ENCODE measurements at places on chromosomes 2 and 18.

DNA sequence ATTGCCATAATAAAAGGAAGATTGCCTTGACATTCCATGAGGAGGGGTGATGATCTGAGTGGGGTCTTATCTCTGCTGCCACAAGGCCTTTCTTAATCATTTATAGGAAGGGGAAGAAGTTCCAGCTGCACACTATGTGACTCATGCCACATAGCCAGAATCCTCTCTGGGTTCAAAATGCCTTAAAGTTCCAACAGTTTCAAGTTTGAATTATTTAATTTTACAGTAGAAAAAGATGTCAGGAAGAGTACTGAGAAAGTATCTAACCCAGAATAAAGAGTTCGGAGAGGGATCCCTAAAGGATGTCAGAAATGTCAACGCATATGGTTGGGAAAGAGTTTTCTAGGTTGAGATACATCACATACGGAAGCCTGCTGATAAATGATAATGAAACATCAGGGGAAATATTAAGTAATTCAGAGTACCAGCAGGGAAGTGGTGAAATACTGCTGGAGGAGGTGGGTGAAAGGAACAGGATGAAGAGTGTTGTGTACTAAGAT is 999.9 kb downstream of the TSN start:
- DNase-seq, result no peak

GRCh38 chr2:118530976-118531375 is 316.5 kb downstream of the EN1 start:
- DNase-seq, result no peak

- no peak for DNase-seq
Measured at GRCh38 chr2:57733956-57734355, 312.6 kb upstream of the VRK2 start.

DNA sequence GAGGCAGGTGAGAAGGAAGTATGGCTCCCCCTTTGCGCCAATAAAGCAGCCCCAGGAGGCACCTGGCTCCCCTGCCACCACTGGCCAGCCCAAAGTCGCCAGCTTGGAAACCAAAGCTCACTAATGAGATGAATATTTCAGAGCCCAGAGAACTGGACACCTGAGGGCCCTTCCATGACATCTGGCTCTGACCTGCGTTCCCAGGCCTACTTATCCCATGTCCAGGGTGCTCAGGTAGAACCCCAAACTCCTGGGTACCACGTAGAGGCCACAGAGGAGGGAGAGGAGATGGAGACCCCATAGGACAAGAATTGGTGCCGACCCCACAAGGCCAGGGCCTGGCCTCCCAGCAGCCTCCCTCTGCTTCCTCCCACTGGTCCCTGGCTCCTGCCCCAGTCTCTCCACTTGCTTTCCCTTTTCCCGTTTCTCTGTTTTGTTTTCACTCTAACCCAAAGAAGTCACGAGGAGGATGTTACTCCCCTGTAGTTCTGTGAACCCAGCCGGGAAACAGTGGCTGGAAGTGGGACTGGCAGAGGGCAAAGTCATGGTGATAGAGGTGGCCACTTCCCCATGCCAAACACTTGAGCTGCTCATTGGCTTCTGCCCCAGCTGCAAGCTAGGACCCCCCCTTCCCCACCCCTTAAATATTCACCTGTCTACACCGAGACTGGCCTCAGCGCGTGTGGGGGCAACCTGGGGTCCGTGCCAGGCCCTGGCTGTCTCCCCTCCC is 820 bp downstream of the TMBIM1 start:
- no peak for DNase-seq

DNA sequence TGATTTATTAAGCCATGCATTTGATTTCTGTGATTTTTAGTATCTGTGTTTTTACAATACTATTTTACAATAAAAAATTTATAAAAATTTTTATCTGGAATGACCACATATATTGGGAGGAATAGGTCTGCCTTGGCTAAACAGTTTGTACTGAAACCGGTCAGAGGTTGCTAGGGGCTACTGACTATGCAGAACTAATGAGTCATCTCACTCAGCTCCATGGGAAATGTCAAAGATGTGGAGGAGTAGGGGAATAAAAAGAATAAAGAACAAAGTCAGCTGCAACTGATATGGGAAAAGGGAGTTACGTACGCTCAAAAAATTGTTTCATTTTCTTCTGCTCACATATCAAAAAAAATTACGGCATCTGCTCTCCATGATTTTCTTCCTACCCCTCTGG is 8.6 kb upstream of the TMEM163 start:
- no peak for DNase-seq

- no peak for DNase-seq
Measured at GRCh38 chr2:46163098-46163430, 134.1 kb upstream of the EPAS1 start.

DNA sequence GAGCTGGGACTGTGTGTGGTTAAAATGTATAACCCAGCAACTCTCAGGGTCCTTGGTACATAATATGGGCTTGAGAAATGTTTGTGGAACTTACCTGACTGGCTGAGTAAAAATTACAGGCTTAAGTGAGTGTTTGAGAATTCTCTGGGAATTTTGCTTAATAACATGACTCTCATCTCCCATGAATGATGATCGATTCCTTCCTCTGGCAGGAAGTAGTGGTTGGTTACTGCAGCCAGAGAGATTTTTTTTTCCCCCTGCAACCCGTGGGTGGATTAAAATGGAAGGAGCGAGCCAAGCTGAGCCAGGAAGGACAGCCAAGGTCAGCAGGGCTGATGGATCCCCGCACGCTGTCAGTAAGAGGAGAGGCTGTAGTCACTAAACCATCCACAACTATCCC is 40.6 kb upstream of the RFX8 start:
- no peak for DNase-seq

DNA sequence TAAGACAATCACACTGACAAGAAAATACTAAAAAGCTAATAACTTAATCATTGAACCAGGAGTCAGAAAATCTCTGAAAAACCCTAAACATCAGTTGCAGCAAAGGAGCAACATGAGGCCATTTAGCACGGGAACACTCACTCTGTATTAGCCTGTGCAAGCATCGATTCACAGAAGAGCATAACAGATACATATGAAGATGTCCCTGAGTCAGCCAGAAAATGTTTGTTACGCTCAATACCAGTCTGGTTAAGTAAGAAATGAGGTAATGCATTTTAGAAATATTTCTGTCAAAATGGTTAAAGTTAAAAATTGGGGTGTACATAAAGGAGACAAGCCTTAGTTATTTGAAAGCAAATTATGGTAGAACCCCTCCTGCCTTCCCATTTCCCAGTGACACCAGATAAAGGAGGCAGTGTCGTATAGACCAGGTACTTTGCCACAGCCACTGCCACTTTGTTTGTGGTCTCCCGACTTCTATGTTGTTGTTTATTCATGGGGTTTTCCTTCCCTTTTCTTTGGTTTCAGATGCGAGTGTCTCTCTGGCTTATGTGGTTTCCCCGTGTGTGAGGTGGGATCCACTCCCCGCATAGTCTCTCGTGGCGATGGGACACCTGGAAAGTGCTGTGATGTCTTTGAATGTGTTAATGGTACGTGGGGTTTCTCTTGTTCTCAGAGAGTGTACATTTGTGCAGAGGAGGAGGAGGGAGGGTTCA is 108.6 kb downstream of the CRIM1 start:
- no peak for DNase-seq

- no peak for DNase-seq
Measured at GRCh38 chr2:220278022-220278421, 650.6 kb downstream of the SLC4A3 start.

GRCh38 chr2:9809448-9810088 is 33.7 kb upstream of the TAF1B start:
- no peak for DNase-seq

- no peak for DNase-seq
Measured at GRCh38 chr2:231633241-231633976, 40.7 kb downstream of the TEX44 start.

- no peak for DNase-seq
Measured at GRCh38 chr2:28228434-28228995, 164.1 kb upstream of the FOSL2 start.

- no peak for DNase-seq
Measured at GRCh38 chr2:8542381-8543059, 139.3 kb upstream of the ID2 start.

GRCh38 chr2:221569871-221570270 is 2.2 kb downstream of the EPHA4 start:
- DNase-seq, result no peak

- DNase-seq, result no peak
Measured at GRCh38 chr2:41668529-41668928, 379.3 kb upstream of the PKDCC start.

DNA sequence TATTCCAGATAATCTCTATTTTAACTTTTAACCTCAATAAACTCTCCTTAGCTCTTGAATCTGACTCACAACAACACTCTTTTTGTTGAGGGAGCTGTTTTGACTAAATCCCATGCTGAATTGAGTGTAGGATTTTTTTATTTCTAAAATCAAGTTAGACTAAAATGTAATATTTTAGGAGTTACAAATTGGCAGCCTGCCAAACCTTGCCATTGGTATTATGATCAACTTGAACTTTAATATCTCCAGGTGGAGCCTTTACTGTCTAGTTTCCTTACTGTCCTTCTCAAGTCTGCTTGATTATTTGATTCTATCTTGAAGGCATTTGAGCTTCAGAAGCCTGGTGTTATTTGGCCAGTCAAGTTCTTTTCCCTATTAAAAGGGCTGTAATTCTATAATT is 8.7 kb downstream of the PIKFYVE start:
- DNase-seq, result no peak
